ENCODE measurements at places on chromosomes 6 and 20.
A peak's percentile ranks its signal among the peaks of the same experiment; 100 is the strongest.

DNA sequence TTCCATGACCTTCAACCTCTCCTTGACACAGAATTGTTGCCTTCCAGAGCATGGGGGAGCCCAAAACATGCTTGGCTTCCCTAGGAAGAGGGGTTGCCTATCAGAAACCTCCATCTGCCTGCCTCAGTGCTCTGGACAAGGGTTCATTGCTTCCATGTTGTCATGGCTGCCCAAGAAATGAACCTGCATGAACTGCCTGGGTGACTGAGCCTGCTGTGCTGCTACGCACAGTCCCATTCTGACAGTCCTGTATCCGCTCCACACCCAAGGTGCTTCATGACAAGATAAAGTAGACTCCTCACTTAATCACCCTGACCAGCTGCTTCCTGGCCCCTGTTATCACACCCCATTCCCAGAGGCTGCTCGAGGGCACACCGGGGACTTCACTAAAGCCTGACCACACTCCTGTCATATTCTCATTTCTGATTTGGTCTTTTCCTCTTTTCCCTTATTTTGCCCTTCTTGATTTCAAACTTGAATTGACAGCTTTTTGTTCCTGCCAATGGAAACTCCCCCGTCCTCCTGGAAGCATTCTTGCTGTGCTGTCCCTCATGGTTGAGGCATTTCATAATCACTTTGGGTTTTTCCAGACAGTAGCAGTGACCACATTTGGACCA, 31.9 kb downstream of the GMPR start:
- no peak for DNase-seq

- peak; percentile 67 for DNase-seq
Observed at GRCh38 chr6:136015531-136015930, 164.0 kb downstream of the PDE7B start.

- DNase-seq, result no peak
Observed at GRCh38 chr6:96917098-96917497, 7.4 kb upstream of the KLHL32 start.

DNA sequence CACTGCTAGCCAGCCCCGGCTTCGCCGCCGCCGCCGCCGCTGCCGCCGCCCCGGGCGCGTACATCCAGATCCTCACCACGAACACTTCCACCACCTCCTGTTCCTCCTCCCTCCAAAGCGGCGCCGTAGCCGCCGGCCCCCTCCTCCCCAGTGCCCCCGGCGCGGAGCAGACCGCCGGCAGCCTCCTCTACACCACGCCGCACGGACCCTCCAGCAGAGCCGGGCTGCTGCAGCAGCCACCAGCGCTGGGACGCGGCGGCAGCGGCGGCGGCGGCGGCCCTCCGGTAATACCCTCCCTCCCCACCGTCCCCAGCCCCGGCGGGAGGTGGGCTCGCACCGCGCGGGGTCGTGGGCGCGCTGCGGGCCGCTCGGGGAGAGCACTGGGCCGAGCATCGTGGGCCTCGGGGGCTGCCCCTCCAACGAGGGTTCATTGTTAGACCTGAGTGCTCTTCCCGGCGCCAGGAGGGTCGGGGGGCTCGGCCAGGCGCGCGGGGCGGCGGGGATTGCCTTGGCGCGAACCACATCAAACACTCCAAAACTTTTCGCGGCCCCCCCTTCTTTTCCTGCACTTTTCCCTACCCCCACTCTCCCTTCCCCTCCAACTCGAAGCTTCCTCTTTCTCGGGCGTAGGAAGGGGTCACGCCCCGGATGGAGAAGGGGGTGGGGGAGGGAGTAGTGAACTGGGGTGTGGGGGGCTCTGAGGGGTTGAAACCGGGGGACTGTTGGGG, 827 bp downstream of the E2F3 start:
- DNase-seq, result peak; percentile 62

DNA sequence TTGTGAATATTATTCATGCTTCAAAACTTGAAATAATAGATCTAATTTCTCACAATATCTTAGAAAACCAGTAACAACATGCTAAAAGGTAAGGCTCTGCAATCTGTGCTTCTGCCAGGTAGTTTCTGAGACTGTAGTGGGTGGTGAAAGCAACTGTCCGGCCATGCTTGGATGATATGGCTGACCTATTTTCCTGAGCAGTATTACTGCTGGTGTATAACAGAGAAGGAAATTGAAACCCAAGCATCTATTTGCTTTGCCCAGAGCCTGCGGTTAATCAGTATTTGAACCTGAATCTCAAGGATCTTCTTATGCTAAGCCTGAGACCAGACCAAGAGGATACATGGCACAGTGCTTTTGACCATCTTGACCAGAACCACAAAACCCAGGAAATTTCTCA, 563.8 kb downstream of the COL12A1 start:
- no peak for DNase-seq

- DNase-seq, result no peak
Observed at GRCh38 chr6:82917346-82918064, 148.1 kb downstream of the UBE3D start.

DNA sequence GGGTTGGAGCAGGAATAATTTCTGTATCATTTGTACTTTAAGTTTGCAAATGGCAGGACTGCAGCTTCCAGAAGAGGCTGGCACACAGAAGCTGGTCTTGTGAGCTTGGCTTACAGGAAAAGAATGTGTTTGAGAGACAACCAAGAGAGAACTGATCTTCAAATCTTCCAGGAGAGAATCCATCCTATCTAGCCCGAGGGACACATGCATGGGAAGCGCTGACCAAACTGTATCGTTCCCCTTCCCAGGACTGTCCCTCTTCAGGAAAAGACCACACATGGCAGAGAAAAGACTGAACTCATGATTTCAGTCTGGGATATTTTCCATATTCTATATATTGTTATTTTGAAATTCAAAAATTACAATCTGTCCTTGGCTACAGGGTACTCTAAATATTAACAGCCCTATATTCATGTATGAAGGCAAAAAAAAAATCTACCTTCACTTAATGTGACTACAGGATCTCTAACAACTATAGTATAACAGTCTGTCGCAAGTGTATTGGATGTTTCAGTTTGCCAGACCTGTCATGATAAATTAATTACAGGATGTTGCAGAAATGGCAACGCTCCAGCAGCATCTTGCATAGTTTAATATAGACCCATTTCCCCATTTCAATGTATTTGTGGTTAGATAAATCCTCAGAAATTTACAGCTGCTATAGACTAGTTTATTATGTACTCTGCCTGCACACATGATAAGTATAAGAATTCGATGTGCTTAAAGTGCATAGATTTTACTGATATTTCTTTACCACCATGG, 99.4 kb downstream of the MYB start:
- DNase-seq, result peak; percentile 94

DNA sequence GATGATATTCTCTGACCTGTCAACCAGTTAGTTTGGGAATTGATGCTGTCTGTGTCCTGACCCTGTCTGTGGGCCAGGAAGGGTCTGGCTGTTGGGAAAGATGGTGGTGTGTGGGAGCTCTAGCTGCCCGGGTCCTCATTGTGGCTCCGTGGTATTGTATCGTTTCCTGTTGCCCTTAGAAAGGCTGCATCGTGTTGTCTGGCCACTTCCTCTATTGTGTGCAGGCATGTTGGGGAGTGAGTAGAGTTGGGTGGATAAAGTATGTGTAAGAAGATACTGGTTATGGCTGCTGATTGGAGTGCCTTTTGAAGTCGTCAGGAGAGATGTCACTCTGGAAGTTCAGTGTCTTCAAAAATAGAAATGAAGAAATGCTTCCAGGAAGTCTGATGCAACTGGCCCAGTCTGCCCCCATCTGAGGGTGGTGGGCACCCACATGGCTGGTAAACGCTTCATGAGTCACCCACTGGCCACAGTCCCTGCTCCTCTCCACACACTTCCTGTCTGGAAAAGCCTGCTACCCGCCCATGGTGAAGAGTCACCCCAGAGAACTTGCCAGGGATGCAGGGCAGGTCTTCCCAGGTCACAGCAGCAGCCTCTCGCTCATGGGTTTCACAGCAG, 27.9 kb downstream of the PPARD start:
- DNase-seq, result peak; percentile 97

- DNase-seq, result peak; percentile 89
Observed at GRCh38 chr6:21679761-21680265, 86.3 kb downstream of the SOX4 start.

- peak; percentile 10 for DNase-seq
Observed at GRCh38 chr6:75460681-75461080, 32.9 kb downstream of the FILIP1 start.

DNA sequence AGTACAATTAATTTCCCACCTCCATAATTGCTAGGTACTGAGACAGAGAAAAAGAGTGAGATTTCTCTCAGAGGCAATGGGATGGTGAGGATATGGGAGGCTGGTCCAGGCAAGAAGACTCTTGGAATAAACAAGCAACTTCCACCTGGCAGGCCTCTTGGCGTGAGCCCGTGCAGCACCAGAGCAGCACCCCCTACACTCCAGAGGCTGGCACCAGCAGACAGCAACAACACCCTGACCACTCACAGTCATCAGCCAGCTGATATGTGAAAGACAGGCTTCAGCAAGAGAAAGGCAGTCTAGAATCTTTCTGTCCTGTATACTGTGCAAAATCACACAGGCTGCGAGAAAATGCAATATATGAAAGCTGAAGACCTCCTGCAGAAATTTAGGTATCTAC, 59.7 kb downstream of the KIF13A start:
- DNase-seq, result no peak

DNA sequence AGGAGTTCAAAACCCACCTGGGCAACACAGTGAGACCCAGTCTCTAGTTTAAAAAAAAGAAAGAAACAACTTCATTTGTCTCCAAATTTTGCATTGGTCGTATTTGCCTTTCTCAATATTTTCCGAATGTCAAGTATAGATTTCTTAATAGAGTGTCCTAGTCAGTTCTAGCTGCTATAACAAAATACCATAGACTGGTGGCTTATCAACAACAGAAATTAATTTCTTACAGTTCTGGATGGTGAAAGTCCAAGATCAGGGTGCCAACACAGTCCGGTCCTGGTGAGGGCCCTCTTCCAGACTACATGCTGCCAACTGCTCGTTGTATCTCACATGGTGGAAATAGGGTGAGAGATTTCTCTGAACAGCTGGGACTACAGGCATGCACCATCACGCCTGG, 34.0 kb downstream of the NQO2 start:
- no peak for DNase-seq

- no peak for DNase-seq
Observed at GRCh38 chr6:100809346-100809745, 71.8 kb downstream of the ASCC3 start.

GRCh38 chr6:28401172-28401571, 1.6 kb upstream of the ZSCAN12 start:
- DNase-seq, result peak; percentile 15

GRCh38 chr6:42787063-42787472, 5.2 kb downstream of the BICRAL start:
- no peak for DNase-seq

DNA sequence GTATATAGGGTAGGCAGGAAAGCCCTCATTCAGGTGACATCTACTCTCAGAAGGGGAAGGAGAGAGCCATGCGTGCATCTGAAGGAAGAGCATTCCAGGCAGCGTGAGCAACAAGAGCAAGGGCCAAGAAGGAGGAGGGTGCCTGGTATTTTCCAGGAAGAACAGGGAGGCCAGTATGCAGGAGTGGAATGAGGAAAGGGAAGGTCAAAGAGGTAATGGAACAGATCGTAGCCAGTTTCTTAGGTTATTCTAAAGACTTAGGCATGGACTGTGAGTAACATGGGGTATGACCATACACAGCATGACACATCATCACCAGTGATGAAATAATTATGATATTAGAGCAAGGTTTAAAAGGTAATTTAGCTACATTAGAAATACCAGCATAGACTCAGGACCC, 24.1 kb downstream of the ALDH8A1 start:
- DNase-seq, result peak; percentile 62

DNA sequence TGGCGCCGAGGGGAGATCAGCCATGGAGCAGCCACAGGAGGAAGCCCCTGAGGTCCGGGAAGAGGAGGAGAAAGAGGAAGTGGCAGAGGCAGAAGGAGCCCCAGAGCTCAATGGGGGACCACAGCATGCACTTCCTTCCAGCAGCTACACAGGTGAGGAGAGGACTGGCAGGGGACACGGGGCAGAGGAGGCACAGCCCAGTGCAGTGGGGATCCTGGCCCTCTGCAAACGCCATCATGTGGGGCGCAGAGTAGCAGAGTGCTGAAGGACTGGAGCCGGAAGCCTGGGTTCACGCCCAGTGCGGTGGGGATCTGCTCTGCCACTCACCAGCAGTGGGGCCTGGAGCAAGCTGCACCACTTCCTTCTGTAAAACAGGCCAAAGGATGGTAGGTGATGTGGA, 41.1 kb upstream of the FANCE start:
- DNase-seq, result no peak

GRCh38 chr6:43695215-43695966, 7.8 kb upstream of the MRPS18A start:
- DNase-seq, result no peak

DNA sequence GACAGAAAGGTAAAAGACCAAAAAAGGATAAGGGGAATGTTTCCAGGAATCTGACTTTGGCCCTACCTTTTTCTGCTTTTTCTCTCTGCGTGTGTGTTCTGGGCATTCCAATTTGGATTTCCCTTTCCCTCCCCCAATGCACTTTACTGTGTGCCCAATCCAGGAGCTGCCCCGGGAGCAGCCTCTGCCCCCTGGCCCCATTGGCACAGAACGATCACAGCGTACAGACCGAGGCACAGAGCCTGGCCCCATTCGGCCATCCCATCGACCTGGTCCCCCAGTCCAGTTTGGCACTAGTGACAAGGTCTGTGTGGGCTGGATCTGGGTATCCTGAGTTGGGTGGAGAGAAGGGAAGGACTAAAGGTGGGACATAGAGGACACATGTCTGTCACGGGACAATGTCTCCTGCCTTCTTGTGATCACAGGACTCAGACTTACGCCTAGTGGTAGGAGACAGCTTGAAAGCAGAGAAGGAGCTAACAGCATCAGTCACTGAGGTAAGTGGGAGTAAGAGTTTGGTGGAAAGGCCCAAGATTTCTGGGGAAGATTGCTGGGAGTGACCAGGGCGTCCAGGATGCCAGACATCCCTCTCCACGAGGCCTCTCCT, 14.6 kb downstream of the PRRC2A start:
- DNase-seq, result no peak

- no peak for DNase-seq
Observed at GRCh38 chr6:36625158-36625919, 31.2 kb downstream of the SRSF3 start.

- peak; percentile 81 for DNase-seq
Observed at GRCh38 chr20:35093267-35093884, 769 bp upstream of the TRPC4AP start.

GRCh38 chr6:24887545-24888140, 48.1 kb downstream of the RIPOR2 start:
- DNase-seq, result no peak

GRCh38 chr20:49569411-49570115, 1.6 kb upstream of the PTGIS start:
- no peak for DNase-seq

GRCh38 chr6:35385457-35386202, 43.3 kb downstream of the PPARD start:
- peak; percentile 63 for DNase-seq

- DNase-seq, result peak; percentile 68
Observed at GRCh38 chr6:111804627-111805235, 68.5 kb downstream of the FYN start.

Measured in fibroblast of skin of abdomen (primary cell).